ENCODE measurements at places on chromosomes 11 and 22. TPM values are rescaled to one million over a fixed set of nuclear protein-coding genes. Genes with fewer than 3 reads are reported as not detected.
A peak's percentile ranks its signal among the peaks of the same experiment; 100 is the strongest.

- DNase-seq, result no peak
Measured at GRCh38 chr11:126181939-126182730, 29.3 kb downstream of the RPUSD4 start.

DNA sequence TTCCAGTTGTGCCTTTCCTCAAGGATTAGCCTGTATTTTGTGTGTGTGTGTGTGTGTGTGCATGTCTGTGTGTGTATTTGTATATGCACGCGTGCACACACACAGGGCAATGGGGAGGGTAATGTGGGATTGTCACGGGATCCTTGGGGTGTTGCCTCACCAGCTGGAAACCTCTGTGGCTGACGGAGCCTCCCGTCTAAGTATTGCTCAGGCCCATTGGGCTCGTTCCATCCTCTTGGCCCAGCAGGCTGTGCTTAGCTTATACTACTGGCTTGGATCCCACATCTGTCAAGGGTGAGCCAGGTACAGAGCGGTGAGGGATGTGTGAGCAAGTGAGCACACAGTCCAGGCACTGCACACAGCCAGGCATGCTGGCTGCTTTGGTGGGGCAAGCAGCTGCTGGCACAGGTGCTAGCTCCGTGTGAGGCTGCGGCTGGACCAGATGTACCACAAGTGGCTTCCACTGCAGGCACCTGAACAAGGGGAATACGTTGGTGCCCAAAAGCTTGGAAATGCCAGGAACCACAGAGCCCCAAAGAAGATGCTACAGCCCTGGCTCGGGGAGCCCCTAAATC lies 462.8 kb downstream of the NELL1 start:
- no peak for DNase-seq

DRD2 gene
- total RNA-seq, result not detected

NDUFS3 gene
- total RNA-seq, result 159 TPM

GRCh38 chr11:12666915-12667314 lies 7.3 kb upstream of the TEAD1 start:
- no peak for DNase-seq

- DNase-seq, result no peak
Measured at GRCh38 chr11:17102462-17102861, 25.0 kb upstream of the RPS13 start.

DNA sequence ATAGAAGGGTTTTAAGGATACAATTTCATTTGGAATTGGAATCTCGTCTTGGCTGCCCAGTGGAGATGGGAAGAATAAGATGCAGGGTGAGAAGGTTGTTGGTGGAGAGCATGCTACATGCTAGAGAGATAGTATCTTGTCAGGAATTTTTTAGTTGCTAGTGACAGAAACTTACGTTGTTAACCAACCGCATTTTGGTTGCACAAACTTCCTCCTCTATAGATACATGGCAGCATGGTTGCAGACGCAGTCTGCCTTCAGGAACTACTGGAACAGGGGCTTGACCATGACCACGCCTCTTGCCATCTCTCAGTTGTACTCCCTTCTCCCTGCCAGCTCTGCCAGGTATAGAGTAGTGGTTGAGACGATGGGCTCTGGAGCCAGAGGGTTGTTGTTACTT lies 13.5 kb upstream of the CCDC90B start:
- DNase-seq, result no peak

- no peak for DNase-seq
Measured at GRCh38 chr11:12159351-12160099, 49.1 kb downstream of the MICAL2 start.

XKR3 gene
- not detected for total RNA-seq

NXPE2 gene
- not detected for total RNA-seq

DNA sequence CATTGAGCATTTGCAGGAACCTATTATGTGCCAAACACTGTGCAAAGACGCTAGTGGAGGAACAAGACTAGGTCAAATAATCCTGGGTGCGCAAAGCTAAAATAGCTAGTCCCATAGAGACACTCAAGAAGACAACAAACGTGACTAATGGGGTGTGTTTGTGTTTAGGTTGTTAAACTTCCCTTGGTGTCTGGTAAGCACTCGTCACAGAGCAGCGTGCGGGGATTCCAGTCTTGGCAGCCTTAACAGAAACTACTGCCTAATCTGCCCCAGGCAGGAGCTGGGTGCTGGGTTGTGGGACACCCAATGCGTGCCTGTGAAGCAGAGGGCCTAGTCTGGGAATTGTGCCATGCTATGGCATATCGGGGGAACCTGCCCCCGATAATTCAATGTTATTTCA lies 10.8 kb upstream of the CALCB start:
- DNase-seq, result no peak

DNA sequence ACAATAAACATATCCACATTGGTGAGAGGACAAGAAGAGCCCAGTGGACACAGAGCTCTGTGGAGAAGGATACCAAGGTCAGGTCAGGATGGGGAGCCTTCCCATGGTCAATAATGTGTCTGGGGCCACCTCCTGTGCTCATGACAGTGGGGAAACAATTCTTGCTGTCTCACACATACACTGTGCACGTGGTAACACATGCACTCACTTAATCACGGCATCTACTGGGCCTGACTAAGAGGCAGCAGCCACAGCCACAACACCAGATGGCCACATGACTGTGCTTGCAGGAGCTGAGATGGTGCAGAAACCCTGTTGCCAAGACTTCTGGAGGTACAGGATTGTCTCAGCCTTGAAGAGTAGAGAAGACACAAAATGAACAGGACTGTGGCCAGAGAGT lies 28.6 kb downstream of the C22orf42 start:
- no peak for DNase-seq

CREB3L1 gene
- total RNA-seq, result 0.17 TPM

GRCh38 chr11:117019871-117020270 lies 78.4 kb downstream of the SIK3 start:
- peak; percentile 64 for DNase-seq

Data from activated CD4-positive, alpha-beta T cell treated with anti-CD3 and anti-CD28 coated beads, Interleukin-2, amount 10 ng/mL, durations not matched to agents 24 days and 14 days (primary cell).